ENCODE measurements at places on chromosomes 1 and 21.
A peak's percentile ranks its signal among the peaks of the same experiment; 100 is the strongest.

DNA sequence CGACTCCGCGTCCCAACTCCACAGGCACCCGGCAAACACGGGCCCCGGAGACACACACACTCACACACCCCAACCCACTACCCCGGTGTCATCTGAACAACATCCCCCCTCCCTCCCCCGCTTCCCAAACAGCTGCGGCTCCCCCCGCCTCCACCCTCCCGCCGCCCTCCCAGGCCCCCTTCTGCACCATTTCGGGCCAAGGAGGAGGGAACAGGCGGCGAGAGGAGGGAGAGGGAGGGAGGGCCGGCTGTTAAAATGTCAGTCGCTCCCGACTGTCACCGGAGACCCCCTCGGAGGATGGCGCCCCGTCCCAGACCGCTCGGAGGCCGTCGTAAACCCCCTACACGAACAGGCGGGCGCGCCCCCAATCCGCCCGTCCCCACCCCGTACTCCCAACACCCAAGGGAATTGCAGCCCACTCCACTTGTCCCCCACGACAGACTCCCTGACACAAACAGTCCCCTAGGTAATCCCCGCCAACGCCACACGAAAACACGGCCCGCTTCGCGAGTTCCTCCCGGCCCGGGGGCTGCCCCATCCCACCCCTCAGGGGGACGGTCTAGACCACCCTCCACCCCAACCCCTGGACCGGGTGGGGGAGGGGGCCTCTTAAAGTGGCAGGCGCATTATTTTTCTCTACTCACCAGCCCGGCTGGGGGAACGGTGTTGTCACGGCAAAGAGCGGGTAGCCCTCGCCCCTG lies 583 bp downstream of the MEF2D start:
- no peak for DNase-seq

DNA sequence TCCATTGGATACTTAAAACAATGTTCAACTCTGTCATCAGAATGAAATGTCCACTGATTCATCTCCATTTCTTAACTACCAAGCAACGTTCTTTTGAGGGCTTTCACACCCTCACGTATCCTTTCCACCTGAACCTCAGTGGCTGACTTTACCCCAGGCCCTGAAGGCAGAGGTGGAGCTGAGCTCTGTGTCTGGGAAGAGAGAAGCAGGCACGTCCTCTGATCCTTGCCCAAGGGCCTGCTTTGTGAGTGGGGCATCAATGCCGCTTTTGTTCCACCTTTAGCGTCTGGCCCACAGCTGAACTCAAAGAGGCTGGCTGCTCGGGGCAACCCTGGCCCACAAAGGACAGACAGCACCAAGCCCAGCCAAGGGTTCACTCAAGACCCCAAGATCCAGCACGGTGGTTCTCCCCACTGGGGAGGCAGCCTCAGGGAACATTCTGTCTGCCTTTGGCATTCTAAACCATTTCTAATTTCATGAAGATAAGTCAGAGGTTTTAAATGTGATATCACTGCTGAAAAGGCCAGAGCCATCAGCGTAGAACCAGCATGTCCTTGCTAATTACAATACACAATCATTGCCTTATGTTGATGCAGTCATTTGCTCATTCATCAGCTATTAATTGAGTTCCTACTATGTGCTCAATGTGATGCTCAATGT lies 126.0 kb upstream of the UBE2U start:
- DNase-seq: no peak

DNA sequence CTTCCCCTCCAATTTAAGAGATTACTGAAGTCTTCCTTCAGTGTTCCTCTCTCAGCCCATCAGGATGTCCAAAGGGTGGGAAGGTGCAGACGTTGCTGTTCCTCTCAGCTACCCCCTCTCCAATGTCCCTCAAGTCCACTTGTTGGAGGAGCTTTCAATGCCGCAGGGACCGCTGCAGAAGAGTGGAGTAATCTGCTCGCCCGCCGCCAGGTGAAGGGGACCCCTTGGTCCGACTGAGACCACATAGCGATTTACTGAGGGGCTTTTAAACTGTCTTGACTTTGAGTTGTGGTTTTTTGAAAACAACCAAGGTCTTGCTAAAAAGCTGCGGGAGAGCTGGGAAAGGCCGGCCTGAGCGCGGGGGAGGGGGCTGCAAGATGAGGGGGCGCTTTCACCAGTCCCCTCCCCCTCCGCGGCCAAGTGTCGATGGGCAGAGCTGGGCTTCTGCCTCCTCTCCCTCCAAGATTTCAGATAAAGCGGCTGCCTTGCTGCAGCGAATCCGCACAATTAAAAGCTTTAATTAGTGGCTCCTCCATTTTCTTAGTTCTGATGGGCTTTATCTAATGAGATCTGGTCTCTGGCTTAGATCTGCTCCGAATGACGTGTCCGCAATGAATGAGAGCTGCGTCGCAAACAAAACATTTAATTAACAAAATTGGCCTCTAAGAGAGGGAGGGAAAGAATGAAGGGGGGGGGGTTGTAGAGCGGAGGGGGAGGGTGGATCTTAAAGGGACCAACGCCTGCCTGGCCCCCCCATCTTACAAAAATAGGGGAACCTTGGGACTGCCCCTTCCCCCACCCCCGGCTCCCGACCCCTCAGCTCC lies 5.9 kb downstream of the LMO4 start:
- no peak for DNase-seq

GRCh38 chr1:158998781-158999161 lies 10.9 kb upstream of the IFI16 start:
- no peak for DNase-seq

GRCh38 chr1:54361342-54361741 lies 44.9 kb downstream of the SSBP3 start:
- DNase-seq: no peak

- no peak for DNase-seq
Measured at GRCh38 chr1:157659576-157660247, 40.9 kb downstream of the FCRL3 start.

- peak; percentile 73 for DNase-seq
Measured at GRCh38 chr1:109792056-109792831, 28.5 kb upstream of the EPS8L3 start.

DNA sequence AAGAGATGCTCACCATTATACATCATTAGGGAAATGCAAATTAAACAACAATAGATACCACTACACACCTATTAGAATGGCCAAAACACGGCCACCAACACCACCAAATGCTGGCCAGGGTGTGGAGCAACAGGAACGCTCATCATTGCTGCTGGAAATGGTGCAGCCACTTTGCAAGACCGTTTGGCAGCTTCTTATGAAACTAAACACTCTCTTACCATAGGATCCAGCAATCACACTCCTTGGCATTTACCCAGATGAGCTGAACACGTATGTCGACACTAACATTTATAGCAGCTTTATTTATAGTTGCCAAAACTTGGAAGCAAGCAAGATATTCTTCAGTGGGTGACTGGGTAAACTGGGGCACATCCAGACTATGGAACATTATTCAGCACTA lies 28.9 kb upstream of the ADARB1 start:
- DNase-seq: no peak

DNA sequence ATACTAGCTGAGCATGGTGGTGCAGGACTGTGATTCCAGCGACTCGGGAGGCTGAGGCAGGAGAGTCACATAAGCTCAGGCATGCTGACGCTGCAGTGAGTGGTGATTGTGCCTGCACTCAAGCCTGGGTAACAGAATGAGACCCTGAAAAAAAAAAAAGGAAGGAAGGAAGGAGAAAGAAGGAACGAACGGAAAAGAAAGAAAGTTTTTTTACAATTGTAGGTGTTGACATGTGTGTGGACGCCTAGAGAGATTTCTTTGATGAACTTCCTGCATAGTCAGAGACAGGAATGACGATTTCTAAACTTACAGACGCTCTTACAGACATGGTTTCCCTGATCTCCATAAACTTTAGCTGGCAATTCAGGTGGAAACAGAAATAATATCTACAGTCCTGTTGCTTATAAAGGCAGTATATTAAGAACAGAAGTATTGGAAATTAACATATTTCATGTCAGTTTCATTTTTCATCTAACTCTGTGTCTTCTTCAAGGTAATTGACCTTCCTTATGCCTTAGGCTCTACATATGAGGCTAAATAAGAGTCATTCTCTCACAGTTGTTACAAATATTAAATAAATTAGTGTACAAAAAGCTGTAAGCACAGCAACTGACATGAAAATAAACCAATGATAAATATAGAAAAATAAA lies 4.1 kb downstream of the SAMSN1 start:
- DNase-seq: no peak

DNA sequence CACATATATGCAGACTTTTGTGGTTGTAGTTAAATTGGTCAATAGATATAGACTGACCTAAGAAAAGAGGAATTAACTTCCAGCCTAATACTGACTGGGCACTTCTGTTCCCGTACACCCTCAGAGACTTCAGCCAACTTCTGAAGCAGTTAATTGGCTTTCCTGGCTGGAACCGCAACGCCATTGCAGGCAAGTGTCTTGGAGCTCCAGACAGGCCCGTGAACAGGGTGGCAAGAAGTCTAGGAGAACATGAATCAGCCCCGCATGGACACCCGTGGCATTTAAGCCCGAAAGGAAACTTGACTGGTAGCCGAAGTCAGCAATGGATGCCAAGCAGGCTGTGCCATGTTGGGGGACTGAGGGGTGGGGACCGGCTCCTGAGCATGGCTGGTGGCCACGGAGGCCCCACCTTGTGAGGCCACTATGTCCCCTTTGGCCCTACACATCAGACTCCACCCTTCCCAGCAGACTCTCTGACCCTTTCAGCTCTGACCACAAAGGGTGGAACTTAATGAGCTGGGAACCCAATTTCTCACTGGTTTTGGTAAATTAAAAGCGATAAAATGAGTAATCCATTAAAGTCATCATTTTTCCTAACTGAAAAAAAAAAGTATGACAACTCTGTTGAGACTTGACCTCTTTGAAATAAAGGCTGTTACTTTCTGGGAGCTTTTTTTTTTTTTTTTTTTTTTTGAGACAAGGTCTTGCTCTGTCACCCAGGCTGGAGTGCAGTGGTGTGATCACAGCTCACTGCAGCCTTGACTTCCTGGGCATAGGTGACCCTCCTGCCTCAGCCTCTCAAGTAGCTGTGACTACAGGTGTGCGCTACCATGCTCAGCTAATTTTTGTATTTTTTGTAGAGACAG lies 54.1 kb downstream of the RUNX1 start:
- DNase-seq: no peak

- peak; percentile 96 for DNase-seq
Measured at GRCh38 chr1:212470059-212470458, 37.3 kb downstream of the NENF start.

DNA sequence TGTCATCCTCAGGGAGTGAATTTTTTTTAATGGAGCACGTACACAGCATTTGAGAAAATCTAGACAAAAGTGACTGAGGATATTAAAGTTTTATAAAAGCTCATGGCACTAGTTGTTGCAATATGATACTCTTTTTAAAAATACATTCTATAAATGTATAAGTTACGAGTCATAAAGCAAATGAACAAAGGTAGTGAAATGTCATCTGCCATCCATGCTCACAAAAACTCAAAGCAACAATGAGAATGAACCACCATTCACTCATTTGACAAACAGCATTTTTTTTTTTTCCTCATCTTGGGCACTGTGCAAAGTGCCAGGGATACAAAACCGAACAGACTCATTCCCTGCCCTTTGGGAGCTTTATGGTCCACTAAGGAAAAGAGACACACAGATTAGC lies 38.7 kb downstream of the GPR137B start:
- DNase-seq: no peak

DNA sequence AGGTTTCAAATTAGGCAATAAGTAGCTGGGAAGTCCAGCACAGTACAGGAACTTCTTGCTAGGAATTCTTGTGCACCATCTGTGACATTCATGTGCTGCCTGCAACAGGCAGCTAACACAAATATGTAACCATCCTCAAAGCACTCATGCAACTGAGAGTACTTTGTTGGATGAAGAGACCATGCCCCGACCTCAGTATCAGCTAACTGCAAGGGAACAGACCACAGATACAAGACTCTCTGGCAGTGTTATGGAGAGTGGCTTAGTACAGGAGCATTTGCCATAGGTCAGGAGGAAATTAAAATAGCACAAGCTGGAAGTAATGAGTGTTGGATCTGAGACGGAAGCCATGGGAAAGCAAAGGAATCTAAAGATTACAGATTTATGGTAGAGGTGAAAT lies 123.6 kb downstream of the LRRC53 start:
- no peak for DNase-seq

DNA sequence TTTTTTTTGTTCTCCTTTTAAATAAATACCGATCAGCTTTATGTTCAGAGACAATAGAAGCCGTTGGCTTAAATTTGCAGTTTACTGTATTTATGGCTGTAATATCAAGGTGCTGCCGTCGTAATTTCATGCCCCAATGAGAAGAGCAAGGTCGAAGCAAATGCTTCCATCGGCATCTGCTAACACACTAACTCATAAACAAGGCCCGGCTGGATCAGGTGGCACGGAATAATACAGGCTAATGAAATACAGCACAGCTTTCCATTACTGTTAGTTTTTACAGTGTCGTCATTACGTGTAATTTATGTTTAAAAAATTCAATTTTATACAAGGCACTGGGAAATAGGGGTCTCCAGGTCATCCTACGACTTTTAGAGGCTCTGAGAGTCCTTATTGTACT lies 119.0 kb downstream of the PEX14 start:
- DNase-seq: no peak

DNA sequence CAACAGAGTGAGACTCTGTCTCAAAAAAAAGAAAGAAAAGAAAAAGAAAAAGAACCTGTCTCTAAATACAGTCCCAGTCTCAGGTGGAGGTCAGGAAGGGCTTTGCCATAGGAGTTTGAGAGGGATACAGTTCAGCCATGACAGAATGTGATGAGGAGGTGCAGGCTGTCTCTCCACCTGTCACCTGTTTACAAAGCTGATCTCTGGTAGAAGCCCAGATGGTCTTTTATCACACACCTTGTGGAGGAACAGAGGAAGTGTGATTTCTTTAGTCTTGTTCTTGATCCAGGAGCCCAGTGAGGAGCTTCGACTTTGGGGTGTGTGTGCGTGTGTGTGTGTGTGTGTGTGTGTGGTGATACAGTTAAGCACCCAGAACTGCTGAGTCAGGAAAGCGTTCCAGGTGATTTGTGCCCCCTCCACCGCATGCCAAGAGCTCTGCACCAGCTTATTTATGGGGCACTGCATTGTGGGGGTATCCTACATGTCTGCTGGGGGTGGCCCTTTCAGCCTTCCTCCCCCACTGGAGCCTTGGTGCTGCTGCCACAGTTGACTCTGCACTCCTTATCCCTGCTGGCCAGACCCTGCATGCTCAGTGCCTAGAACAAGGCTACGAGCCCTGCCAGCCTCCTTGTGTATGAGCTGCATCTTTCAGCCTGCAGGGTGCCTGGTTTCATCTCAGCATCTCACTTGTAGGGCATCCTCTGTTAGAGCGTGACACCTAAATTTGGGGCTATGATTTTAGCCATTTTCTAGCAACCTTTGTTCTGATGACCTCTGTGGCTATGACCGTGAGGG lies 19.3 kb downstream of the DOP1B start:
- DNase-seq: no peak

DNA sequence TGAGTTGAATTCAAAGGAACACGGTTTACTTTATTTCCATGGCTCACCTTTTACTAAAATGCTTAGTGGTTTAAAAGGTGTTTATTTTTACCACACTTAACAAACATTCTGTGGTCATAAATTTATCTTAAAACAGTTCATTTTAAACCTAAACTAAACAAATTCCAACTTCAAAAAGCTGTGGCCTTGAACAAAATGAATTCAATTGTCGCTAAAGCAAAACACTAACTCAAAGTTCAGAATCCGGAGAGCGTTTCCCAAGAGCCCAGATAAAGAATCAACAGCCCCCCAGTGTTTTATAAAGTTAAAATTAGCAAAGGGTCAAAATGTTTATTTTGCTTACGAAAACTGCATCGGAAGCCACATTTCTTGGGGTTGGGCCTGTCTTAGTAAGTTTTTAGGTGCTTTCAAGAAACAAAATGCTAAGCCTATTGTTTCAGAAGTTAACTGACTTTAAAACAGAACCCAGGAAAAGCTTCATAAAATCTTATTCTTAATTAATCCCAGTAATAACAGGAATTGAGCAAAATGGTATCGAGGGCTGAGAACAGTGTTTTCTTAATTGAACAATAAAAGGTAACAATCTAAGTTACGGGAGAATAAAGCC lies 1.3 kb downstream of the PUM1 start:
- no peak for DNase-seq

Data from AG09309 (cell line).